ENCODE measurements at places on chromosomes 5 and 9.

DNA sequence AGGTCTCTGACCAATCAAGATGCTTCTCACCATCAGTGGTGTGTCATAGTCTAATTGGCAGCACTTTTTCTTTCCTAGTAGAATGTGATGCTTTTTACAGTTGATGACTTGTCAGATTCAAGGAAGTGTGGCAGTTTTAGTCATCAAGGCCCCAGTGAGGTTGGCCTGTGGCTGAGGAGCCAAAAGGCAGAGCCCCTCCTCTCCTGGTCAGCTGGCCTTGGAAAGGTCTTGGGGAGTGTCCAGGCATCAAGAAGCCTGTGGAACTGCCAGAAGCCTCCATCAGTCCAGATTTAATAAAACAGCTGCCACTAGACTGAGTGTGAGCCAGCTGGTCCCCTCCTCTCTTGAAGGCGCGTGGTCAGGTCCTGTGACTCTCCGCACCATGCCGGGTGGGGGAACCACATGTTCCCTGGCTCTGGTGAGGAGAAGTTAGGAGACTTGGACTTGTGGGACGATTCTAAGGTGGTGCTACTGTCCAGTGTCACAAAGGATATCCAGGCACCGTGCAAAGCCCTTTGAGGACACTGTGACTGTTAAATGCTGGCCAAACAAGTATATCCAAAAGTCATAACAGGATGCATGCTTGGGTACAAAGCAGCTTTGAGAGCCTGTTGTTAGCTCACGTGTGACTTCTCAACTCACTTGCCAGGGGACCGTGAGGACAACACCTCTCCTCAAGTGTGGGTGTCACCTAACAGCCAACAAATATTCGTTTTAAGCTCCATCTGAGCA, 6.1 kb upstream of the ANGPTL2 start:
- no peak for DNase-seq

DNA sequence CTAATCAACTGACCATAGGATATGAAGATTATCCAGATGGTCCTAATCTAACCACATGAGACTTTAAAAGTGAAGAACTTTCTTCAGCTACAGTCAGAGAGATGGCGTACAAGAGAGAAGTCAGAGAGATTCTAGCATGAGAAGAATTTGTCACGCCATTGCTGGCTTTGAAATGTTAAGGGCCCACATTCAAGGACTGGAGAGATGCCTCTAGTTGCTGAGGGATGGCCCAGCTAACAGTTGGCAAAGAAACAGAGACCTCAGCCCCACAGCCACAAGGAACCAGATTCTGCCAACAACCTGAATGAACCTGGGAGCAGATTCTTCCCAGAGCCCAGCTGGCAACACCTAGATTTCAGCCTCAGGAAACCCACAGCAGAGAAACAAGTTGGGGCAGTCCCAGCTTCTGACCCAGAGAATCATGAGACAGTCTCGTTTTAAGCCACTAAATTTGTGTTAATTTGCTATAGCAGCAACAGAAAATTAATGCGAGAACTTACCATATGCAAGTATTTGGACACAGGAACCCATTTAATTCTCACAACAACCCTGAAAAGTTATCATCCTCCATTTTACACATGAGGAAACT, 132.0 kb downstream of the MLLT3 start:
- DNase-seq: no peak

- no peak for DNase-seq
Observed at GRCh38 chr5:8247049-8247899, 378.3 kb downstream of the MTRR start.

DNA sequence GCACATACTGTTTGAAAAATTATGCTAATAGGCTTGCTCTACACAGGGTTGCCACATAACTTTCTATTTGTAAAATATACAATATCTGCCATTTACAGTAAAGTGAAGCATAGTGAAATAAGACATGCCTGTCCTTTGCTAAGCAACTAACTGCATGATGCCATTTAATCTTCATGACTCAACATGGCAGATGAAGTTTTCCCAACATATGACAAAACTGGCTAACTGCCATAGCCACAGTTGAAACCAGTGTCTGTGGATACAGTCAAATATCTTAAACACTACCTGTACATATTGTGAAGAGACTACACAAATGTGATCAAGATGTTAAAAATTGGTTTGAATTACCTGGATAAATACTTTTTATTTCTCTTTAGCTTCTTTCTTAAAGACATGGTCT, 3.1 kb upstream of the DMAC1 start:
- DNase-seq: no peak

- DNase-seq: peak; percentile 75
Observed at GRCh38 chr9:79256691-79257213, 315.0 kb upstream of the TLE4 start.

DNA sequence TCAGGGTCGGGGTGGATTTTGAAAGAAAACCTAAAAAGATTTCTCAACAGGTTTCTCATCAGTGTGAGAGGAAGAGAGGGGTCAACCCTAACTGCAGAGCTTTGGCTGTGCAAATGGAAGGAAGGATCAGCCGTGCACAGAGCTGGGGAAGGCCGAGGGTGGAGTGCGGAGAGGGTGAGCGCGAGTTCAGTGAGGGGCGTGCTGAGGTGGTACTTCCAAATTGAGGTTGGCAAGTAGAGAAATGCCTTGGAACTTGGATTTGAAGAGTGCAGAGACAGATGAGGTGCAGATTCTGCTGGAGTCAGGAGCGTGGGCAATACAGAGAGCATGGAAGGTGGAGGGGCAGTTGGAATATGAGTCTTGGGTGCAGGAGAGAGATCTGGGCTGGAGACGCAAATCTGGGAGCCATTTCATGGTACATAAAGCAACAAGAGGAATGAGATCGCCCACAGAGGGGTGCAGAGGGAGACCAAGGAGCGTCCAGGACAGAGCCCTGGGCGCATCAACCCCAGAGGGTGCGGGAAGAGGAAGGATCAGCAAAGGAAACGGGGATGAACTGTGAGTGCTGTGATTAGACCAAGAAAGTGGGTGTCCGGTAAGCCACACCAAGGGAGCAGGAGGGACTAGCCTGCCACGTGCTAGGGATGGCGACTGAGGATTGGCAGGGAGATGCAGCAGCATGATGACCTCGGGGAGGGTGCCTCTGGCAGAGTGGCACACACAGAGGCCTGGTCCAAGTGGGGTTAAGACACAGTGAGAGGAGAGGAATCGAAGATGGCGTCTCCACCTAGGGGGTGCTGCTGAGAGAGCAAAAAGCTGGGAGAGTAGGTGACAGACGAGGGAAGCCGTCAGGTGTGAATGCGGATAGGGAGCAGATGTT, 105.8 kb downstream of the ADAMTS2 start:
- no peak for DNase-seq

- DNase-seq: no peak
Observed at GRCh38 chr9:5529683-5530221, 19.4 kb downstream of the PDCD1LG2 start.

- DNase-seq: no peak
Observed at GRCh38 chr5:73957397-73958001, 331.5 kb downstream of the ARHGEF28 start.

DNA sequence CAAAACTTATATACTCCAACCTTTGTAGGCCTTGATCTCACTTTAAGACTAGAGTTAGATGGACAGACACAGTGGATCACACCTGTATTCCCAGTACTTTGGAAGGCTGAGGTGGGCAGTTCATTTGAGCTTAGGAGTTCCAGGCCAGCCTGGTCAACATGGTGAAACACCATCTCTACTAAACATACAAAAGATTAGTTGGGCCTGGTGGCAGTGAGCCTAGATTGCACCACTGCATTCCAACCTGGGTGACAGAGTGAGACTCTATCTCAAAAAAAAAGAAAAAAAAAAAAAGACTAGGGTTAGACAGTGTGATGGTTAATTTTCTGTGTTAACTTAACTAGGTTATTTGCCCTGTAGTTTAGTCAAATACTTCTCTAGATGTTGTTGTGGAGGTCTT, 74.1 kb downstream of the CFAP95 start:
- no peak for DNase-seq

GRCh38 chr9:81848472-81848871, 79.8 kb upstream of the SPATA31D4 start:
- DNase-seq: peak; percentile 13

- DNase-seq: no peak
Observed at GRCh38 chr5:158174918-158175851, 316.2 kb upstream of the CLINT1 start.

DNA sequence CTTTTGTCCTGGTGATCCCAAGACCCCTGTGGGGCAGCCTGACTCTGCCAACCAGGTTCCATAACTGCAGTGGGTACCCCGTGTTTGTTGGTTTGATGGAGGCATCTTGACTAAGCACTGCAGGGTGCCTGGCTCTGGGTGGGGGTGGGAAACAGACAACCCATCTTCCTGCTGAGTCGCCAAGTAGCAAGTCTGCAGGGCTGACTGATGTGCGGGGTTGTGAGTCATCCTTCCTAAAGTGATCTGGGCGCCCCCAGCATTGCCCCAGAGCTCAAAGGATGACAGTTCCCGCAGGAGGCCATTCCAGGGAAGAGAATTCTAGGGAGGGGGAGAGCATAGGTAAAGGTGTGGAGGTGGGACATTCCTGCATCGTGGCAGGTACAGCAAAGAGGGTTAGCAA, 23.5 kb downstream of the DAB2IP start:
- DNase-seq: no peak

DNA sequence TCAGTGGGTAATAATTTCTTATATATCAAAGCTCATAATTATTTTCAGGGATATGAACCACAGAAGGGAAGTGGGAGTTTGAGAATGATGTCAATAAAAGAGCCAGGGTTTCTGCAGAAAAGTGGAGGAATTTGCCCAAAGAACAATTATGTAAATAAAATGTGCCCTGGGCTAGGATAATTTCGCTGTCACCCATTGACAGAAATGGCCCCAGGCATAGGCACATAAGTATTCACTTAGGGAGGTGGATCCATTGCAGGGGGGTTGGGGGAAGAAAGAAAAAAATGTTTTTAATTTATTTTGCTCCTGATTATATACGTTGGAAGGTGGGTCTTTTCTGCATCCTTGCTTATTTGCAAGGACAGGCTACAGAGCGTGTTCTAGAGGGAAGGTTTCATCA, 135.1 kb upstream of the IRX2 start:
- DNase-seq: no peak

DNA sequence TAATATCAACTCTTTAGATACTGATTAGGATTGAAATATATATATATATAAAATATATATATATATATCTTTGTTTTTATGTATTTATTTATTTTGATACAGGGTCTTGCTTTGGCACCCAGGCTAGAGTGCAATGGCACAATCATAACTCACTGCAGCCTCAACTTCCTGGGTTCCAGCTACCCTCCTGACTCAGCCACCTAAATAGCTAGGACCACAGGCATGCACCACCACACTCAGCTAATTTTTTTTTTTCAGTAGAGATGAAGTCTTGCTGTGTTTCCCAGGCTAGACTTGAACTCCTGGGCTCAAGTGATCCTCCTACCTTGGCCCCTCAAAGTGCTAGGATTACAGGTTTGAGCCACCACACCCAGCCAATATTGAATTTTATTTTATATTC, 20.6 kb upstream of the CDH6 start:
- no peak for DNase-seq

- no peak for DNase-seq
Observed at GRCh38 chr5:97844797-97845196, 661.8 kb upstream of the RIOK2 start.

DNA sequence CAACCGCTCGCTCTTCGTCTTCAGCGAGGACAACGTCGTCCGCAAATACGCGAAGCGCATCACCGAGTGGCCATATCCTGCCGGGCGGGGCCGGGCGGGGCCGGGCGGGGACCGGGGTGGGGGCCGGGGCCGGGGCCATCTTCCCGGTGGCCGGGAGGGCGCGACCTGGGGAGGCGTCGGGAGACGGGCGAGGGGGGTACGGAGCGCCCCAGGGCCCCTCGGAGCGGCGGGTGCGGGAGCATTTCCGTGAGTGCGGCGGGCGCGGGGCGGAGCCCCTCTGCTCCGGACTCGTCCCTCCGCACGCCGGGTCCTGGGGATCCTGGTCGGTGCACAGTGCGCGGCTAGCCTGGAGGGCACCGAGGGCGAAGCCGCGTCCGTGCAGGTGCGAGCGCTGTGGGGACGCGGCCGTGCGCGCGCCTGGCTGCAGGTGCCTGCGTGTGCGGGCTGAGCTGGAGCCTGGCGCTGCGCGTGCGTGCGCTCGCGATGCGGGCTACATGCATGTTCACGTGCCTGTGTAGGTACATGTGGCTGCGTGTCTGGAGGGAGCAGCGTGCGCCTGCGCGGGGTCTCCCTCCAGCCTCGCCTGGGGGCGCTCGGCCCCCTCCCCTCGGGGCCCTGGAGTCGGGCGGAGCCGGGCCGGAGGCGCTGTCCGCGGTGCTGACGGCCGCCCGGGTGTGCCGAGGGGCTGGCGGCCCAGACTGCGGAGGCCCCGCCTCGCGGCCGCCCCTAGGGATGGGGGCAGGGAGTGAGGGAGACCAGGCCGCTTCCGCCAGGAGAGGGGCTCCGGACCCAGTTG, 762 bp downstream of the CACNA1B start:
- no peak for DNase-seq

GRCh38 chr5:158013303-158013702, 154.4 kb upstream of the CLINT1 start:
- no peak for DNase-seq

DNA sequence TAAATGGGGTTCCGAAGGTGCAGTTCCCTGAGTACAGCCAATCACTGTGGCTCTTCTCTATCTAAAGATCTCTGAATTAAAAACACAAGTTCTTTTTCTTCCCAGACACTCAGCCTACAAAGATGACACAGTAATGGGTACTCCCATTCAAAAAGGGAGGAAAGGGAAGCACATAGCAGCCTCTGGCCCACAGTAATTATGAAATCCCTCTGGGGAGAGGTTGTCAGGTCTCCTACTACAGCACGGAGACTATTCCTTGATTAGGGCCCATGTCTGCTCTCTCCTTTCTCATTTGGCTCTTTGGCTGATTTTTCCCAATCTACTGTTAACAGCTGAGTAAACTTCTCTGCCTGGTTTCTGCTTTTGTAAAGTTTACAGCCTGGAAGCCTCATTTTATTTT, 62.0 kb upstream of the RANBP3L start:
- no peak for DNase-seq

GRCh38 chr5:121668635-121669034, 183.0 kb upstream of the FTMT start:
- no peak for DNase-seq

DNA sequence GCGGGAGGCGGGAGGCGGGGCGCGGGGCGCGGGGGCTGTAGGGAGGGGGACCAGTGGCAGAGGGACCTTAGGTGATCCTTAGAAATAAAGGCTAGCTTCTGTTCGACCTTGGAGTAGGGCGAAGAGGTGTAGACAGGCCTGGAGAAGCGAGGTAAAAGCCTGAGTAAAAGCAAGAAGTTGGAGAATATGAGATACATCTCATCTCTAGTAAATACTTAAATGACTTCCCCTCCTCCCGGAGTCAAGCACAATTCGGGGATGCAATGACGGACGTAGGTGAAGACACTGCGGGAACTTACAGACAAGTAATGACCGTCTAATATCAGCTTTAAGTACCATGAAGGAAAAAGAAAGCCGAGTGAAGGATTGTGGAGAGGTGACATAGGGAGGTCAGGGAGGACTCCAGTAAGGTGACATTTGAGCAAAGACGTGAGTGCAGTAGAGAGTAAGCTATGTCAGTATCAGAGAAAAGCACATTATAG, 466 bp downstream of the SMC2 start:
- DNase-seq: no peak
